AG04450 (cell line): ENCODE measurements at places on chromosomes 5 and 9.

- DNase-seq = no peak
Observed at GRCh38 chr5:139295346-139296057, 2.0 kb downstream of the MATR3 start.

- DNase-seq = no peak
Observed at GRCh38 chr5:55231029-55231918, 2.1 kb downstream of the CCNO start.

DNA sequence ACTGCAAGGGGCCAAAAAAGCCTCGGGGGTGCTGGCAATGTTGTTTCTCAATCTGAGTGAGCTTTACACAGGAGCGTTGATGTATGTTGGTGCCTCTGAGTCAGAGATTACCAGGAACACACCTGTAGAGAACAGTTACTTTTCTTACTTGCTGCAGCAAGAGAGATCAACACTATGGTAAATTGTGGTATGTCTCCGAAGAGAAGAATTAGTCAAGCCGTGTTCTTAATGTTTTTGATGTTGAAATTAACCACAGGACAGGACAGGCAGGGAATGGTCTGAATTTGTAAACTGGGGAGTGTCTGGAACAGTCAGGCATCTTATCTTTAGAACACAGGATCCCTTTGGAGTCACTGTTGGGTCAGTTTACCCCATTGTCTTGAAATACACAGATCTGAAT is 285.7 kb downstream of the DNAH5 start:
- no peak for DNase-seq

DNA sequence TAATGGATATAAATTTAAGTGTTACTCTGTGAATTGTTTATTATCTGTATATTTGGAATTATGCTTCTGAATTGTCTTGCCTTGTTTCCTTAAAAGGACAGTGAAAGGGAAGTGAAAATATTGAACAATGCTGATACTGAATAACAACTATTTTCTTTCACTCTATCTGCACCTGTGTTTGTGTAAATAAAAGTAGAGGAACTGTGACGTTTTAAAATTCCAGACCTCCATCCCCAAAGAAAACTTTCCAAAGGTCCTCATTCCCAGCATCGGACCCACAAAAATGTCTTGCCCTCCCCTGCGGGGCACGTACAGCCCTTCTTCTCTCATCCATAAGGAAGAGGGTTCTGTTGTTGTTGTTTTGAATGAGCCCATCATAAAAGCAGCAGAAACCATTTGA is 100.0 kb downstream of the NLN start:
- no peak for DNase-seq

GRCh38 chr9:27638716-27639115 is 65.4 kb upstream of the C9orf72 start:
- no peak for DNase-seq

DNA sequence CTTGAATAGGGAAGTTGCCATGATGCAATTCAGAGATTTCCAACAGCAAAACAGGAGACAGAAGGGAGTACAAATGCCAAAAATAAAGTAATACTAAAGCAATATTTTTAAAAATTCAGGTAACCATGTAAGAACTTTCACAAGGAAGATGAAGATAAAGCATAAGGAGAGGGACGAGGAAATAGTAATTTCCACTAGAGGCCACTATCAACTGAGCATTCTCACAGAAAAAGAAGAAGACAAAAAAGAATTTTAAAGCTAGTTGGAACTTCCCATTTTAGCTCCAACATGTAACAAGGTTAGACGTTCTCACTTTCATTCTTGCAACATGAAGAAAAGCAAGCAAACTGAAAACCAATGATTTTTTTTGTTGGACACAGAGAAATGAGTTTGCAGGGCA is 779.9 kb upstream of the CDH6 start:
- DNase-seq = no peak

GRCh38 chr5:93658044-93658443 is 75.0 kb downstream of the NR2F1 start:
- no peak for DNase-seq
